ENCODE measurements at places on chromosomes 12 and 14. TPM values are rescaled to one million over a fixed set of nuclear protein-coding genes. Genes with fewer than 3 reads are reported as not detected.

- no peaks in the 10 kb centered on the region for H3K4me1 ChIP-seq
- no peak for DNase-seq
- no peaks in the 10 kb centered on the region for H3K27me3 ChIP-seq
- H3K27ac ChIP-seq, result no peak overlapping the region
Measured at GRCh38 chr12:115296613-115297198, 612.7 kb upstream of the TBX3 start.

Gene OR6C2
- not detected for total RNA-seq

DNA sequence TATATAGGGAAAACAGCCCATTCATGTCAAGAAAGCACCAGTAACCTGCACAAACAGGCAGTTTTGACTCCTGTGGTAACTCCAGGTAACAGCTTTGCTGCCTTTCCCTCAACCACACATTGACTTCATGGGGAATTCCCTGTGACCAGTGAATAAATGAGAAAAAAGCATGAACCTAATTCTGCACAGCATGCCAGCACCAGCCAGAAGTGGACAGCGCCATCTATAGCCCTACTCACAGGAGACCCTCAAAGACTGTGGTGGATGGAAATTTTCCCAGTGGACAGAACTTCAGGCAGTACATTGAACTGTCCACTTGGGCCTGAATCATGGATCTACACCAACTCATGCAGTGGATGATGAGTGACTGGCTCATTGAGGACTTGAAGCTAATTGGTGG, 152.1 kb downstream of the SLC8A3 start:
- no peaks in the 10 kb centered on the region for H3K36me3 ChIP-seq
- H3K27ac ChIP-seq, result no peak overlapping the region
- no peak for DNase-seq
- no peaks in the 10 kb centered on the region for H3K27me3 ChIP-seq
- no peak overlapping the region for H3K4me3 ChIP-seq

GRCh38 chr12:64304571-64304970, 82.5 kb upstream of the KICS2 start:
- no peaks in the 10 kb centered on the region for H3K27me3 ChIP-seq
- no peak overlapping the region for H3K27ac ChIP-seq
- H3K36me3 ChIP-seq, result no peaks in the 10 kb centered on the region
- no peak for DNase-seq

- DNase-seq, result peak; percentile 39
- H3K4me3 ChIP-seq, result no peak overlapping the region
- no peaks in the 10 kb centered on the region for H3K27me3 ChIP-seq
Measured at GRCh38 chr14:63457498-63457897, 85.7 kb downstream of the PPP2R5E start.

- H3K27ac ChIP-seq, result no peak overlapping the region
- no peaks in the 10 kb centered on the region for H3K27me3 ChIP-seq
- DNase-seq, result no peak
- no peaks in the 10 kb centered on the region for H3K36me3 ChIP-seq
- H3K4me1 ChIP-seq, result no peaks in the 10 kb centered on the region
- no peak overlapping the region for H3K4me3 ChIP-seq
Measured at GRCh38 chr14:31286456-31287293, 79.1 kb upstream of the HECTD1 start.
